Stimulated activated CD8-positive, alpha-beta memory T cell treated with anti-CD3 and anti-CD28 coated beads, Interleukin-15, amount 100 ng/mL, for 4 hours (primary cell): ENCODE measurements at places on chromosomes 2 and 18.

GRCh38 chr2:169107645-169108044 is 38.3 kb downstream of the DHRS9 start:
- DNase-seq: no peak

GRCh38 chr2:55111230-55111569 is 60.9 kb upstream of the RTN4 start:
- DNase-seq: no peak

- no peak for DNase-seq
Measured at GRCh38 chr2:232549655-232550353, 553 bp downstream of the TIGD1 start.

DNA sequence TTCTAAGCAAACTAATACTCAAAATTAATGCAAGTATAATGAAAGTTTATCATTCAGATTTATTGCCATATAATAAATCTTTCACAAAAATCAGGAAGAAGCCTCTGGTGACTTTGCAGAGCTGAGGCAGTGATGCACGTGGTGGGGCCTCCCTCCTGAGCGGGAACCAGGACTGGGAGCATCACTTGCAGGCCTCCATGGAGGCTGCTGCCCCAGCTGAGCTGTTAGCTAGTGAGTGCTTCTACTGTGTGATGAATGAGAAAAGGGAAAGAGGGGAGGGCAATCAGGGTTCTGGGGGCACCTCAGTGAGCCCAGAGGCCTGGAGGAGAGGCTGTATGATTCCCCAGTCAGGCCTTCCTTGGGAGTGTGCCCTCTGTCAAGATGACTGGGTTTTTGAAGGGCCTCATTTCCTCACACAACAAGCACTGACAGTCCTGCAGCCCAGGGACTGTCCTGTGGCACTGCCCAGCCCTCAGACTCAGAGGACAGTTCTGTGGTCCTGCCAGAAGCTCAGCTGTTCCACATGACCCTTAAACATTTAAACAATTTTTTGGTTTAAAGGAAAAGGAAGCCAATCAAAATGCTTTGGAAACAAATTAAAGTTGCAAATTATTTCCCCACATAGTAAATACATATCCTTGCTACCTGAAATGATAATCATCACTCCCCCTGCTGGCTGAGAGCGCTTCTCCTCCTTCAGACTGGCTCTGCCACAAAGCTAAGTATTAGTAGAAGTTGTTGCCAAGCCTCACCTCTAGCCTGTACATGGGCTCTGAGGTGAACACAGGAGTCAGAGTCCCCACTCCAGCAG is 90.9 kb upstream of the SMAD7 start:
- DNase-seq: no peak

DNA sequence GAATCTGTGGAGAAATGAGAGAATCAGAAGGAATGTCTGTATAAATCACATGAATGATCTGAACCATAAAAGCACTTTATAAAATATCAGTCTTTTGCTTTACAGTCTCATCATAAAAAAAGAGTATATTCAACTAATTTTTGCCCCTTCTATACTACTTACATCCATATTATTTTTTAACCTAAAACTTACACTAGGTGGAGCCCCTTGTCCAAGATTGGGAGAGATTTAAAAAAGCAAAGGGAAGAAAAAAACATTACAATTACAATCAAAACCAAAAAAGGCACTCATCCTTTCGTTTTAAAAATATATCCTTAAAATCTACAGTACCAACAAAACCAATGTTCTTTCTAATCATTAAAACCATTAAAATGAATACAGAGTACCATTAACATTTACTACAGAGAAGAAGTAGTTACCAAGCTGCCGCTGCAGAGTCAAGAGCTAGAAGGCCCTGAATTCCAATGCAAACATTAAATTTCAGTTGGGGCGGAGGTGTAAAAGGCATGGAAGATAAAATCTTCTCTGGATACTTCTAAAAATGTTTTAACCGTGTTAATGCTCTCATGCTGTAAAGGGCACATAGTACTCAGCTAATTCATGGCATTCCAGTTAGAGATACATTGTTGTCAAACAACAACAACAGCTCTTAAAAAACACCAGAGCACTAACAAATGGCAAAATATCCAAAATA is 56.7 kb upstream of the EPB41L3 start:
- no peak for DNase-seq

DNA sequence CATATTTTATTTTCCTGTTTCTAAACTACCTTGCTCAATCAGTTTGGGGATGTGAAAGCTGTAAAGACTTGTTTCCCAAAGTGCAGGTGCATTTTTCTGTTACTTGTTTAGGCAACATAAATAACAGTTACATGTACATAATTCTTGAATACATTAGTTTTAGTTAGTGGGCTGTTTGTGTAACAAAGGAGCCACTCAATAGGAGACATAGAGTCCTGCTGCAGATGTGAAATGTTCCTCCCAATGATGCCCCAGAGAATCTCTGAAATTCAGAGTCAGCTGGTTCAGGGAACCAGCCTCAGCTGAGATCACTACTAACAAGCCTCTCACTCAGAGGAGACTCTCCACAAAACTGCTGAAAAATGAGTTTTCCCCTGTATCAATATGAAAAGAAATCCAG is 91.5 kb upstream of the TWSG1 start:
- DNase-seq: no peak

DNA sequence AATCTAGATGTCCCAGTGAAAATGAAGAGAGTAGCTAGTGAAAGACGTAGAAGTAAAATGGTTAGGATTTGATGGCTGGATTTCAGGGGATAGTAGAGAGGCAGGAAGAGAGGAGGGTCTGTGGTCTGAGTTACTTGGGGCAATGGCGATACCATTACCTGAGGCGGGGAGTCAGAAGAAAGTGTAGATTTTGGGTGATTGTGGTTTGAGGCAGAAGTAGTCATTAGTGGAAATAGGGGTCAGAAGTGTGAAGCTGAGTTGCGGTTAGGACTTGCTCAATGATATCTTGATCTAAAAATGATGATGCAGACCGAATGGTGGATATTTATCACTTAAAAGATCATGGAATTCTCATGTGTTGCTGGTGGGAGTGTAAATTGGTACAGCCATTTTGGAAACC is 41.0 kb downstream of the CEP192 start:
- no peak for DNase-seq

DNA sequence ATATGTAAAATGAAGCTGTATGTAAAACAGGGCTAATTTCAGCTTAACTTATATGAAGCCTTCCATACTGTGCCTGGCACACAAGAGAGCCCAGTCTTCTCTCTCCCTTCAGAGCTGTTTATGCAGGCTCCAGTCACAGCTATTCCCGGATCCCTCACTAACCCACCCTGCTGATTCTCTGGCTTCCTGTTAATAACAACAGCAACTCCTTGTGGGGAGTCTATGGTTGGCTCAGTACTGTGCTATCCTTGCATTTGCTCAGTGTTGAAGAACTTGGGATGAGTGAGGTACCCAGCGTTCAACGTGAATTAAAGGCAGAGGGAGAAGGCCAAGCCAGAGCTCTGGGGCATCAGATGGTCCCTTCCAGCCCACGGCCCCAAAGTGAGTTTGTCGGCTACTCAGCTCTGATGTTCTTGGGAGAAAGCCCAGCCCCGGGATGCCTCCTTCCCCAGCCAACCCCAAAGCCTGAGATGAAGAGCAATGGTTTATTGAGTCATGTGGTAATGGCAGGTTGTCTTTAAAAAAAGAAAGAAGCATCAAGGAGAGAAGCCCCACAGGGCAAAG is 43.2 kb downstream of the PSD4 start:
- no peak for DNase-seq

DNA sequence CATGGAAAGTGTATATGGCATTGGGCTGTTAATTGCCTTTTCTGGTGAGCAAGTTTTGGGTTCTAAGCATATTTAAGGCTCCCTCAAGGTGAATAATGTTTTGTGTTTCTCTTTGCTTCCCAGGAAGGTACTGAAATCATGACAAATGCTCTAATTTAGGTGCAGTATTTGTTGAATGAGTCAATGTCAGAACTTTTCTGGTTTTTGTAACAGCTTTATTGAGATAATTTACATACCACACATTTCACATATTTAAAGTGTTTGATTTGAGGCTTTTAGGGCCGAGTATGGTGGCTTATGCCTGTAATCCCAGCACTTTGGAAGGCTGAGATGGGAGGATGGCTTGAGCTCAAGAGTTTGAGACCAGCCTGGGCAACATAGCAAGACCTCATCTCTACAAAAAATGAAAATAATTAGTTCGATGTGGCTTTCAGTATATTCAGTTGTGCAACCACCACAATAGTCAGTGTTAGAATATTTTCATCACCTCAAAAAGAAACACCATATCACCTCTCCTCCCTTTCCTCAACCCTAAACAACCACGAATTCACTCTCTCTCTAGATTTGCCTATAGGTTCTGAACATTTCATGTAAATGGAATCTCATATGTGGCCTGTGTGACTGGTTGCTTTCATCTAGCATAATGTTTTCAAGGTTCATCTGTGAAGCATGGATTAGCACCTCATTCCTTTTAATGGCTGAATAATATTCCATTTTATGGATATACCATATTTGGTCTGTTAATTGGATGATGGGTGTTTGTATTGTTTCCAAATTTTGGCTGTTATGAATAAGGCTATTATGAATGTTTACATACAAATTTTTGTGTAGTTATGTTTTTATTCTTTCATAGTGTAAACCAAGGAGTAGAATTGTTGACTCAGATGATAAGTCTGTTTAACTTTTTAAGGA is 54.9 kb downstream of the MGAT5 start:
- no peak for DNase-seq

DNA sequence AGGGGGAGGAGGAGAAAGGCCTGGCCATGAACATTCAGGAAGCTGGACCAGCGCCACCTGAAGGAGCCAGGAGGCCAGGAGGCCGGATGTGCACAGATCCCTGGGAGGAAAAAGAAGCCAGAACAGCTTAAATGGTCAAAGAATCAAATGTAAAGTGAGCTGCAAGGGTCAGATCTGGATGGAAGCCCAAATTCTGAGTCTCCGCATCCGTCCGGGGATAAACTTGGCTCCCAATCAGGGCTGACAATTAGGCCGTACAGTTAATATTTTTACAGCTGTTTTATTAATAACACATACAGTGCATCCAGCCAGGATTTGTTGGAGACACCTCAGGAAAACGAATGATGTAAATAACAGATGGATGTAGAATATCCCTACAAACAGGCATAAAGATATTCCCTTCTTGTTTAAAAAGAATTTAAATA is 495.1 kb upstream of the TCF4 start:
- DNase-seq: no peak

DNA sequence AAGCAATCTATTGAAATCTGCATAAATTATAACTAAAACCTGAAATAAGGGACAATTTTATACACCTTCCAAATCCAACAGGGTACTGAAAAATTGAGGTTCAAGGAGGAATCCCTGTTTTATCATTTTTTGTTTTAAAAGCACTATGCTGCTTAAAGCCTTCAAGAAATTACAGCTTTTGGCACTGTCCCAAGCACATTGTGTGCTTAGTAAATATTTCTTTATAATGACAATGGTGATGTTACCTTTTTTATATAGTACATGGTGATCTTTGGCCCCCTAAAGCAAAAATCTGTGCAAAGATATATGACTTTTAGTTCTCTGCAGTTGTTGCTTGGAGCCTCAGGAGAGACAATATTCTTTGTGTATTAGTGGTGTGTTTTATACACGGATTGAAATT is 71.6 kb upstream of the EFEMP1 start:
- DNase-seq: no peak

GRCh38 chr2:222134654-222135053 is 164.1 kb downstream of the PAX3 start:
- DNase-seq: no peak

DNA sequence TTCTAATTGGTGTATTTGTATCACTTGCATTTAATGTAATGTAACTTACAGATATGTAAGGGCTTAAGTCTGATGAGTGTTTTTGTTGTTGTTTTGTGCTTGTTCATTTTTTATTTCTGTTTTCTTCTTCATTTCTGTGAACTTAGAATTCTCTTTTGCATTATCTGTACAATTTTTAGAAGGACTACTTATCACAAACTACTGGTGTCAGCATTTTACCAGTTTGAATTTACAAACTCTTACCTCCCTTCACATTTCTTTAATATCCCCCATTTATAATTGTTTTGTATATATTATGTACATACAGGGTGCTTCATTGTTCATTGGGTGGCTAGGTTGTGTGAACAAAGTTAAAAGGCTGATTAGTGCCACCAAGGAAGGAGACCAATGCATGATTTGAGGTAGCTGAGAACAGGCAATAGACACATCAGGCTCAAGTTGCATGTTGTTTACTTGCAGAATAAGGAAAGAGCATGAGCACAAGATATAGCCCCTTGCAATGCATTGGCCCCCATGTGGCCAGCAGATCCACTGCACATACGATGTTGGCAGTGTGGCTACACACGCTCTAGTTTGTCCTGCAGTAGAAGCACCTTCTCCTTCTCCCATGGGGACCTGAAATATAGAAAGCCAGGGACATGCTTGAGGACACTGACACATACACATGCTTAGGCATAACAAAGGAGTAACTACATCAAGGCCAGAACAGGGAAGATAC is 198.2 kb downstream of the CD8B2 start:
- DNase-seq: no peak

- no peak for DNase-seq
Measured at GRCh38 chr2:211823886-211824479, 714.6 kb downstream of the ERBB4 start.

- no peak for DNase-seq
Measured at GRCh38 chr2:189082376-189082975, 97.1 kb downstream of the COL5A2 start.

GRCh38 chr18:2906704-2907549 is 60.1 kb downstream of the EMILIN2 start:
- DNase-seq: no peak

DNA sequence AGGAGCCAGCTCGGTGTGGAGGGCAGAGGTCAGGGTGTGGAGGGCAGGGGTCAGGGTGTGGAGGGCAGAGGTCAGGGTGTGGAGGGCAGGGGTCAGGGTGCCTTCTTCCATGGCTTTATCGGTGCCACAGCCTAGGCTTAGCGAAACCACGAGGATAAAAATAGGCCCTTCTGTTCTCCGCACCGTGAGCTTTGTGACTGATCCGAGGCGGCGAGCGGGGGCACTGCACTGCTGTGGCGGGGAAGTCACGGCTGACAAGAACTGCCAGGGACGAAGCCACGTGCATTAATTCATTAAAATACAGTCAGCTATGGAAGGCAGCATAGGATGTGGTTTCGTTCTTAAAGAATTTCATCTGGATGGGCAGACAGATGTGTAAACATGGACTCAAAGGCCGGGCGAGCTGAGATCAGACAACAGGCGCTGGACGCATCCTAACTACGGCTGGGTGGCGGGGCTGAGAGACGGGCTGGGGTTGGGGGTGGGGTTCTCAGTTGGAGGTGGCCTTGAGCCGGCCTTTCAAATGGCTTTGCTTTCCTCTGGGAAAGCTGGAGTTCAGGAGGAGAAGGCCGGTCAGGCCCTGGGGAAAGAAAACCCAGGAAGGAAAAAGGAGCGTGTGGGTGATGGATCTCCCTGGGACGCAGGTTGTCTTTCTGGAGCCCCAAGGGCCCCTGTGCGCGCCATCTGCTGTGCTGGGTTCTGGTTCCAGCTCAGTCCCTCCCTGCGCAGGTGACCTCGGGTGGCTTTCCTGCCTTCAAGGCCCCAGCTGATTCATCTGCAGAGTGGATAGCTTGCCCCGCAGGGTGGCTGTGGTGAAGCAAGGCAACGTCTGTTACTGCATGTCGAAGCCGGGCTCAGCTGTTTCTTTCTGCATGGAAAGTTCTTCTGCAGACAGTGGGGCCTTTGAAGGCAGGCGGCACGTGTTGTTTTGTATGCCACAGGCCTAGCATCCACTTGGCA is 958 bp upstream of the ALLC start:
- no peak for DNase-seq

GRCh38 chr2:136334967-136335366 is 217.0 kb upstream of the CXCR4 start:
- DNase-seq: no peak

- DNase-seq: no peak
Measured at GRCh38 chr2:152483276-152484063, 148.5 kb downstream of the FMNL2 start.
